Activated T-helper 1 cell treated with anti-CD3 and anti-CD28 coated beads, Interleukin-12 subunit alpha, Interleukin-12 subunit beta, Interleukin-2, Interleukin-4 antibody, amounts not matched to agents 30 ng/mL and 10 ng/mL and 1 ng/mL, durations not matched to agents 14 hours and 24 hours and 36 hours (primary cell): ENCODE measurements at places on chromosomes 5 and 9.

DNA sequence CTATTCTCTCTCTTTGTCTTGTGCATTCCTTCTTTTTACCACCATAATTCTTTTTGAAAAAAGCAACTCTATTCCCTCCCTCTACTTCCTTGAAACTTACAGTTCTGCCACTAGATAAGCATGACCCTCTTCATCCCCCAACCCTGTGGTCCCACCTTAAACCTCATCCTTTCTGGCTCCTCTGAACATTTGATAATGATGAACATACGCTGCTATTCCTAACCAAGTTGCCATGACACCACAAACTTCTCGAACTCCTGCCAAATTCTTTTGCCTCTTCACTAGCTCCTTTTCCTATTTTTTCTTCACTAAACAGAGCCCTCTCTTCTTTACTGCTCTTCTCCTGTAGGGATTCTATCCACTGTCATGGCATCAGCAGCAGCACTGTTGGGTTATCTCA, 57.1 kb downstream of the MOCS2 start:
- DNase-seq = no peak

GRCh38 chr5:139138809-139139208, 59.4 kb downstream of the SIL1 start:
- no peak for DNase-seq

DNA sequence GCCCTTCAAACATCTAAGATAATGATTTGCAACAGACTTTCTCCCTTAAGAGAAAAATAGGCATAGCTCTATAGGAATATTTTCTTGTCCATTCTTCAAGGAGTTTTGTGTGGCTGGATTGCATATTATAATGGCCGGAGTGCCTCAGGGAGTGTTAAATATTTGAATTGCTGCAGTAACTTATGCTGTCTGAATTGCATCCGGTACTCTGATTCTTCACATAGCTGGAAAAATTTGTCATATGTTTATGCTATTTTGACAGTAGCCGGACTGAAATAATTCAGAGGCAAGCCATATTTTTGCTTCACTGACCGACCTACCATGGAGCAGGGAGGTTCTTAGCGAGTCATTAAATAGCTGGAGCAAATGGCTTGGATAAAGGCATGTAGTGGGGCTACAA, 621.0 kb downstream of the ACTL7B start:
- no peak for DNase-seq

- DNase-seq = no peak
Observed at GRCh38 chr5:43581398-43581797, 21.6 kb upstream of the NNT start.

- no peak for DNase-seq
Observed at GRCh38 chr5:169895926-169896325, 84.4 kb downstream of the INSYN2B start.

DNA sequence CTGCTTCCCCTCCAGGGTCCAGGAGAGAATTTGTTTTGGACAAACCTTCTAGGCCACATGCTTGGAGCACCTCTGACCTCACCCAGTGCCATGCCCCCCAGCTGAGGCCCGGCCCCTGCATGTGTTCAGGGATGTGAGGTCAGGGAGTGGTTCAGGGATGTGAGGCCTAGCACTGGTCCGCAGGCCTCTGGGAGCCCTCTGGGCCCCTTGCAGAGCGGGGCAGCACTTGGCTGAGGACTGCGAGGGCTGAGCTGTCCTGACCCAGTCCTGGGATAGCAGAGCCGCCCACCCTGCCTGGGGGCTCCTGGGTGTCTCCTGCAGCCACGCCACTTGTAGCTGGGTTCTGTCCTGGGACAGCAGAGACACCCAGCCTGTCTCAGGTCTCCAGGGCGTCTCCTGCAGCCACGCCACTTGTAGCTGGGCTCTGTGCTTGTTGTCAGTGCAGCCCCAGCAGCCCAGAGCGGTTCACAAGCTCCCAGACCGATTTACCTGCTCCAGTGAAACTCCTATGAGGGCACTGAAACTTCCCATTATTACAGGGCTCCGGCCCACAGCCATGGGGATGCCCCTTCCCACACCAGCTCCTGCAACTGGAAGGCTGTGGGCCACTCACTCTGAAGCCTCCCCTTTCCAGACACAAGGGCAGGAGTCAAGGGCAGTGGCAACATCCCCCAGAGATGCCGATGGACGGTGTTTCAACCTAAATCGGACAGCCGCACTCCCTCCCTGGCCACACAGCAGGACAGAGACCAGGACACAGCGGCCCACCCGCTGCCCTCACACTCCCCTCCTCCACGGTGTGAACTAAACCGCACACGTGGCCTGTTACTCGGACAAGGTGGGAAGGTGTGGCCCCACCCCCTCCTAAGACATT, 5.4 kb upstream of the CEP72 start:
- DNase-seq = no peak

DNA sequence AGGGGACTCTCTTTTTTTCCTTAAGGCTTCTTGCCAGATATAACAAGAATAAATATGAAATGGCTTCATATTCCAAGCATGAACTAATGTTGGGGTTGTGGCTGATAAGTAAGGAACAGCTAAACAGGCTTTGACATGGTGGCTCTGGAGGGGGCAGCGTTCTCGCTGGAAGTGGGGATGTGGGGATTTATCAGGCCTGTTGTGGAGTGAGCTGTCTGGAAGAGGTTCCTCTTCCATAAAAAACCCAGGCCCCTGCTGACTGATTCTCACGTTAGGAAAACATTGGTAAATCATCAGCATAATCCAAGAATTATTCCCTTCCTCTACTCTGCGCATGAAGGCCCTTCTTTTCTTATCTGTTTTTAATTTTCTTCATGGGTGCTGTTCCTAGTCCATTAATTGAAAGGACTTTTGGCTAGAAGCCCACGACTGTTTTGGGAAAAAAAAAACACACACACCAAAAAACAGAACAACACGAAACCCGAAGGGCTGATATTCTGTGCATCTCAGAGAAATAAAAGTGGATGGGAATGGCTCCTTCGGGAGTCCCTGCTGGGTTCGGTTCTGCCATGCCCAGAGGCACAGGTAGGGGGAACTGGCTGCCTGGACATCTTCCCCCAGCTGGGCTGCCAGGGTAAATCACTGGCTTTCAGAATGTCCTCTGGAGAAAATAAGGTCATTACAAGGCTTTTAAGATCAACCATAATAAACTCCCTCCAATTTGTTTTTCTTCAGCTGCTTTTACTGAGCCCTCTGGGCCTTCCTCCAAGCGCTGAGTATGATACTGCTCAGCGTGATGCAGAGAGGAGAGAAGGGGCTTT, 297.0 kb downstream of the SLIT3 start:
- no peak for DNase-seq

DNA sequence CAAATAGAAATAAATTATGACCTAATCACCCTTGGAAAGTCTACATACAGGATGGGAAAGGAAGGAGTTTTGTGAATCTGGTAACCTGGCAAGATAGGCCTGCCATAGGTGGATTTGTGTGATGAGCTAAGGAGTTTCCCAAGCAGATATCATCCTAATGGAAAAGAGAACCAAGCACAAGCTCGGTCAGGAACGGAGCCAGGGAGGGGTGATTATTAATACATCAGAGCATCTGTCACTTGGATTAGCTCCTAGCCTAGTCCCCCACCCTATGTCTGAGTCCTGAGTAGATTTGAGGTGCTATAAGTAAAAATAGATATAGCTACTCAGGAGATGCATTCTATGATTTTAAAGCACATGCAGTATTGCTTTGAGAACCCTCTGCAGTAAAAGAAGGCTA, 57.3 kb upstream of the SMARCA2 start:
- DNase-seq = no peak

DNA sequence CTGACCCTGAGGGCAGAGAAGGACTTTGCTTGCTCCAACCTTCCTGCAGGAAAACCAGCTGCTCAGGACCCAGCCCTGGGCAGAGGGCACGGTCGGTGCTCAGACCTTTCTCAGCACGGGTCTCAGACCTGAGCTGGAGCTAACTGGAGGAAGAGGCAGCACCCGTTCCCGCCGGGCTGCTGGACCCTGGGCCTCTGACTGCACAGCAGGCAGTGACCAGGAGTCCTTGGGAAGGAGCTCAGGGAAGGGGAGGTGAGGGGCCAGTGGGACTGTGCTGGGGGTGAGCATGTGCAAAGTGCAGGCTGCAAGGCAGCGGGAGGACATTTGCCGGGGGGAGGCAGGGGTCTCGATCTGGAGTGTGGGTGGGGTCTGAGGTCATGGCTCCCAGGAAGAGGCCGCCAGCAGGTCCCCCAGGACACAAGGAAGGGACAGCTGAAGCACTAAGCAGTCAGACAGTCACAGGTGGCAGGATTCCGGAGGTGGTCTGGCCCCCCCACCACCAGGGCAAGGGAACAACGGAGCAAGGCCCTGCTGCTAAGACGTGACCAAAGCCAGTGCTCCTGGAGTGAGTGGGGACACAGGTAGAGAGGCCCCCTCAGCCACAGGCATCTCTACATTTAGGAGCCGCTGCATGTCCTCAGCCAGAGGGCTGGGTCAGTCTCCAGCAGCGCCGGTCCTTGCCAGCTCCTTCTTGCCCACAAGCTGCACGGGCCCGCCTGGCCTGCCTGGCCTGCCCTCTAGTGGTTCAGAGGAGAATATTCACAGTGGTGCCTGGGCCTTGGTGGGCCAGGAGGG, 4.8 kb upstream of the DPM2 start:
- DNase-seq = peak; percentile 37

DNA sequence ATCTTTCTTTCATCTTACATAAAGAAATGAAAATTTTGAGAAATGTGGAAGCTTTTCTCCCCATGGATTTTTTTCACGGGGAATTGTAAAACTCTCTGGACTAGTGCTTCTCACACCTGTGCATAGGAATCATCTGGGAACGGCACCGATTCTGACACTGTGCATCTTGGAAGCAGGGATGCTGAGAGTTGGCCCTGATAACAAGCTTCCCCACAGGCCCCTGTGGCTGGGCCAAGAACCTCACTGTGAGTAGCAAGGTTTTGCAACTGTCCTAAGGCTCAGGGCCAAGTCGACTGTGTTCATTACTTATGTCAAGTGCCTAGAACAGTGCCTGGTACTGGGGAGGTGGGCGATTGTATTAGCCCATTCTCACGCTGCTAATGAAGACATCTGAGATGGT, 107.9 kb upstream of the ICE1 start:
- DNase-seq = no peak

DNA sequence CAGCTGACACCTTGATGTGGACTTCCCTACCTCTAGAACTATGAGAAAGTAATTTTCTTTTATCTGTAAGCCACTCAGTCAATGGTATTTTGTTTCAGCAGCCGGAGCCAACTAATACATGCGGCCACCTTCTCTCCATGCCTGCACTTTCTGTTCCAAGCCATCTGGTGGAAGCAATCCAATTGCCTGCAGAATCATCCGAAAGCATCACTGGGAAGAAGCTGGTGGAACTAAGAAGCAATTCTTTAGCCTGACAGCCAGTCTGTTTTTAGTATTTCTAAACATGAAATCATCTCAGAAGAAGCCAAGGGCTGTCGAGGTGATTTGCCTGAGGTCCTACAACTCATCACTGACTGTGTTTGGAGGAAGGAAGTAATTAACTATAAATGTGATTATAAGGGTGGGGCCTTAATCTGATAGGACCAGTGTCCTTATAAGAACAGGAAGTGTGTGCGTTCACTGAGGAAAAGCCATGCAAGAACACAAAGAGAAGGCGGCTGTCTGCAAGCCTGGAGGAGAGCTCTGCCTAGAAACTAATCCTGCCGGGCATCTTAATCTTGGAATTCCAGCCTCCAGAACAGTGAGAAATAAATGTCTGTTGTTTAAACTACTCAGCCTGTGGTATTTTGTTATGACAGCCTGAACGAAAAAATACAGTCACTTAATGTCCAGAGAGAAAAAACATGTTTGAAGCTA, 49.1 kb downstream of the NXNL2 start:
- DNase-seq = no peak

DNA sequence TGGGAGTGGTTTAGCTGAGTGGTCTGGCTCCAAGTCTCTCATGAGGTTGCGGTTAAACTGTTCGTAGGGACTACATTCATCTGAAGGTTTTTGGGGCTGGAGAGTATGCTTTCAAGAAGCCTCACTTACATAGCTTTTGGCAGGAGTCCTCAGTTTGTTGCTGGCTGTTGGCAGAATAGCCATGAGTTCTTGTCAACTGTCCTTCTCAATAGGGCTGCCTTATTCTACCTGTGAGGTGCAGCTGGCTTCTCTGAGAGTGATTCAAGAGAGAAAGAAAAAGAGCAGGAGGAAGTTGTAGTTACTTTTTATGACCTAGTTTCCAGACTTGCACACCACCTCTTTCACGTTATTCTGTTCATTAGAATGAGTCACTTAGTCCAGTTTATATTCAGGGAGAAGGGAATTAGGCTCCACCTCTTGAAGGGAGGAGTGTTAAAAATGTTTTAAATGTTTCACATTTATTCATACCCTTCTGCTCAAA, 33.2 kb downstream of the YTHDC2 start:
- DNase-seq = no peak

- DNase-seq = no peak
Observed at GRCh38 chr9:137293482-137294090, 8.5 kb downstream of the NRARP start.

DNA sequence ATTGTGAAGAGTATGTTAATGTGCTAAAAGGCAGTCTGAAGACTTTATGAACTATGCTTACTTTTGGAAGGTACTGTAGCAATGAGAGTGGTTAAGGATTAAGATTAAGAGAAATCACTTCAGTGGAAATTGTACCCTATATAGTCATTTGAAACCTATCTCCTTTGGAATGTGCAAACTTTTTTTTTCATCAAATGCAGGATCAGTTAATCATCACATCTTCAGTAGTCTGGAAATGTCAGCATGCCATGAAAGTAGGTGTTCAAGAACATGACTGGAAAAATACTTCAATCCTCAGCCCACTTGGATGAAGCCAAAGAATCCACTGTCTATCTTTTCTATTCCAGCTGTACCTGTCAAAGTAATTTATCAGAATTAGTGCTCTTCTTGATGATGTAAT, 157.8 kb upstream of the TMEM161B start:
- no peak for DNase-seq

GRCh38 chr9:71758785-71759184, 9.5 kb downstream of the CEMIP2 start:
- DNase-seq = no peak

GRCh38 chr5:113194591-113194990, 218.0 kb downstream of the DCP2 start:
- no peak for DNase-seq

DNA sequence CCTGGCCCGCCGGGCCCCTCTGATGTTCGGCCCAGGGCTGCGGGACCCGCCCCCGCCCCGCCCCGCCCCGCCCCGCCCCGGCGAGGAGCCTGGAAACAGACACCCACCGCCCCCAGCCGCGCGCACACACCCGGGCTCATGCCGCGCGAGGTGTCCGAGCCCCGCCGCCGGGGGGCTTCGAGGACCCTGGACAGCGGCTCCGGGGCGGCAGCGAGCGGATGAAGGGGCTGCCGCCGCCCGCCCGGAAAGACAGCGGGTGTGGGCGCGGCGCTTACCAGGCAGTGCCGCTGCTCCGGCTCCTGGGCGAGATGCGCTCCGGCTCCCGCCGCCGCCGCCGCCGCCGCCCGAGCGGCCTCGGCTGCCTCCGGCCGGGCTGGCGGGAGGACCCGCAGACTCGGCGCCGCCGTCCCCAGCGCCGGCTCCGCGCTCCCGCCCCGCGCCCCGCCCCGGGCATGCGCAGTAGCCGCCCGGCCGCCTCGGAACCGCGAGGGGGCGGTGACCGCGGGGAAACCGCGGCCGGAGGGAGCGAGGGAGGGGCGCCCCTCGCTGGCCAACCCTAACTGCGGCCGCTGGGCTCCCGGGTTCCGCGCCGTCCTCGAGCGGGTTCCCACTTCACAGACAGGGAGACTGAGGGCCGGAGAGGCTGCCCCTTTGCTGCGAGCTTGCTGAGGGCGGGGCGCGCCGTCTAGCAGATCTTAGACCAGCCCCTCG, at the start of gene GPRIN1:
Gene GPRIN1 (minus strand): TSS at position 433 of the 711 bp plus-strand sequence. CDS start 10,322 bp downstream, outside the sequence.
- DNase-seq = peak; percentile 65
